ENCODE measurements at places on chromosomes 3 and 15.

DNA sequence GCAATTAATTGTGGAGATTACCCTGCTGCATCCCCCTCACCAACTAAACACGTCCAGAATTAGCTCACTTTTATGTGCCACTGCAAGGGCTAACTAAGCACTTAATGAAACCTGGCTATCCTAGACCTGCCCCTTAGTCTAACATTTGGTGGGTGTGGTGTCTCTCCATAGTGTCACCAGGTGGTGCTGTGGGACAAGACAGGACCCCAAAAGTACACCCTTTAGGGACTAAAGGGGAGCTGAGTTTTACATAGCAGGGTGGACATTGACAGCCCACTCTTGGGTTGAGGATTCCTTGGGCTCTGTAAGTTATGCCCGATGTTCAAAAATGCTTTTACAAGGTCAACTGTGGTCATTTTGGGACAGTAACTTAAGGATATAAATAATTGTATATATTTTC, 5.7 kb downstream of the DUT start:
- no peak for DNase-seq

DNA sequence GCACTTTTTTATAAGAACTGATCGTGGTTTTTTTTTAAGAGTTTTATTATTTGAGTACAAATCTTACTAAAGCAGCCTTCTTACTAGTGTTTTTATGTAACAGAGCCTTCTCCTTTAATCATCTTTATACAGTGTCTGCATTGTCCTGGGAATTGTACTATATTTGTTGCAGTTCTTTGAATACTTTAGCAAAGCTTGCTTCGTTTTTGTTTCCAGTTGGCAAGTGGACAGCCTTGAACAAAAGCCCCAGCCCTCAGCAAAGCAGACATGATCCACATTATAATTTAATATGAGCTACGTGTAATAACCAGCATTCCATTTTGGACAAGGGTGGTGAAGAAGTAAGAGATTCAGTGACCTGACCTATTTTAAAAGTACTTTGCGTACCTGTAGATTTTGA, 112.2 kb upstream of the FLNB start:
- no peak for DNase-seq

- peak; percentile 26 for DNase-seq
Measured at GRCh38 chr3:107598926-107599771, 76.4 kb downstream of the BBX start.

- no peak for DNase-seq
Measured at GRCh38 chr3:183449791-183450190, 21.4 kb upstream of the MCF2L2 start.

- no peak for DNase-seq
Measured at GRCh38 chr3:29693863-29694262, 413.0 kb downstream of the RBMS3 start.

- no peak for DNase-seq
Measured at GRCh38 chr15:88348579-88349230, 92.2 kb upstream of the NTRK3 start.

DNA sequence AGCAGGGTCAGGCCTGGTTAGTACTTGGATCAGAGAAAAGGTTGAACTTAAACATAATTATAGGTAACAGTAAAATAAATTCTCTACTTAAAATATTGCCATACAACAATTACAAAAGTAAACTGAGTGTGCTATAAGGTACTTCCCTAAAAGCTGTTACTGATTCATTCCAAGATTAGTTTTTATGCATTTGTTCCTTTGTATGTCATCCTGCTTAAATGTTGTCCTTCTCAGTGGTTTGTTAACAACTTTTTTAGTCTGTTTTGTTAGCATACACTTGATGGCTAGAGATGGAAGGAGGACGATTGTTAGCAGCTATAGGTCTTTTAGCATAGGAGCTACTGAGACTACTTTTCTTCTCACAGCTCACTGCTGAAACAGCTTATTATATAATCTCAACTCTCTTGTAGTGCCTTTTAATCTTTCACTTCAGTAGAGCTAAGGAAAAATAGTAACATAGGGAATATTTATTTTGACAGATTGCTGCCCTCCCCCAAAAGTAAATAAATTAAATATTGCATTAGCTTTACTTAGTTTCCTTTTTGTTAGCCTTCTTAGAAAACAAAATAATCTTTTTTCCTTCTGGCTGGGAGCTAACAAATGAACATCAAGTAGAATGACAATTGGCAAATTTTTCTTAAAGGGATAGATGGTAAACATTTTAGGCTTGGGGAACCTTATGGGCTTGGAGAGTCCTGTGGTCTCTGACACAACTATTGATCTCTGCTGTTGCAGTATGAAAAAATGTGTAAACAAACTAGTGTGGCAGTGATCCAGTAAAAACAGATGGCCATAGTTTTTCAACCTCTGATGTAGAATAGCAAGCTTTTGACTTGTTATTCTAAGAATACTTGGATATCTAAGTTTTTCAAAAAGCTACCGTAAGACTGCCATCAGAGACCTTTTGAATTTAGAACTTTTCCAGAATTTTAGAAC, 39.5 kb downstream of the USP8 start:
- no peak for DNase-seq

GRCh38 chr3:180409883-180410282, 192.1 kb upstream of the TTC14 start:
- no peak for DNase-seq

DNA sequence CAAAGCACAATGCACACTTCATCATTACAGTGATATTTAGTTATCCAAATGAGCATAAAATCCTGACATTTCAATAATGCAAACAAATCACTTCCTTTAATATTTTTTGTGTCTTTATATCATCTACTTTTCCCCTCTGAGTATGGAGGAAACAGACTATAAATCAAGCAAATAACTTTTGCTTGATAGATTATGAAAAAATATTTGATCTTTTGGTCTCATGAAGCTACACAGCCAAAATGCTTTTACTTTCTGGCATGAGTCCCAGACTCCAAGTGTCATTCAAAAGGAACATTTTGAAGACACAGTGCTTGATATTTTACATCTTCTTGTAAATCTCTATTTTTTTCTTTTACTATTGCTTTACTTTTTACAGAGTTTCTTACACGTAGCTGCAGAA, 215.3 kb upstream of the ROBO1 start:
- DNase-seq, result no peak

DNA sequence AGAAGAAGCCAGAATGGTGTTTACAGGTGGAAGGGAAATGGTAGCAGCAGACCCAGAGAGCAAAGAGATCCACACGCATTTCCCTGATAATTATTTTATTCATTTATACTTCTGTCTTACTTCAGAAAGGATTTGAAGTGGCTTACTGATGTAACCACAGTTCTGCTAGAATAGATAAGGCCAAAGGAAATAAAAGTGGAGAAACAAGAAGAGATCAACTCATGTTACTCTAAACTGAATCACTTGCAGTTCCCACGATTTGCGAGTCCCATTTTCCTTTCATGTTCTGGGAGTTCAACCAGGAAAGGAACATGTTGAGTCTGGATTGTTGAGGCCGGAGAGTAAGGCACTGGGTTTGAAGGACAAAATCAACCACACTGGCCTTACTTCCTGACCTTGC, 151.8 kb downstream of the MYRIP start:
- DNase-seq, result no peak

GRCh38 chr3:185988080-185988815, 50.4 kb upstream of the TRA2B start:
- no peak for DNase-seq

DNA sequence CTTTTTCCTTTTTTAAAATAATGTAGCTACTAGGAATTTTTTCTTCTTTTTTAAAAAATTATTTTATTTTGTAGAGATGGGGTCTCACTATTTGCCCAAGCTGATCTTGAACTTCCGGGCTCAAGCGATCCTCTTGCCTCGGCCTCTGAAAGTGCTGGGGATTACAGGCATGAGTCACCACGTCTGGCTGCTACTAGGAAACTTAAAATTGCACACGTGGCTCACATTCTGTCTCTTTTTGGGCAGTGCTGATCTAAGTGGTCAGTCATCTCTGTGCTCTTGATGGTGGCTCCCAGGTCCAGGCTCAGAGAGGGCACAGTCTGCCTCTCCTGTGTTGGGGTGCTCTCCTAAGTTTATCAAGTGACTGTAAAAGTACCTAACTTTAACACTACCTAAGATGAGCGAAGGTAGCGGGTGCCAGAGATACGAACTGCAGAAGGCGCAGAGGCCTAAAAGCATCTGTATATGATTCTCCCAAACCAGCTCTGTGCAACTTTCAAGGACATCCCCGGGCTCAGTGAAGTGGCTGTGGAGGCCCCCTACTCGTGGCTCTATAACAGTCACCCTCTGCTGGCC, 52.9 kb upstream of the SEC13 start:
- no peak for DNase-seq

DNA sequence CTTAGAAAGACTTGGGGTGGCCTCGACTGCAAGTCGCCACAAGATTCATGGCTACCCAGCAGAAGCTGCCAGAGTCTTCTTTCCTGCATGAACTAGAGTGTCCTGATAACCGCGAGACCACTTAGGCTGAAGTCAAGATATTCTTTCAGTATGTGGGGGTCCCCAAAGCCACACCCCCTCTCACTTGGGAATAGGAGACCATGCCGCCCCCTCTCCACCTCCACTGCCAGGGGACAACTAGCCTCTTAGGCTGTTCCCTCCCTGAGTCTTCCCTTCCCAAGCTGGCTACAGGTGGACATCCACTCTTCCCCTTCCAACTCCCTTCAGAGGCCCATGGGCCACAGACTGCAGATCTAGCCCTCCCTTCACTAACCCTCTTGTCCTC, 1.3 kb upstream of the CCDC12 start:
- DNase-seq, result no peak

DNA sequence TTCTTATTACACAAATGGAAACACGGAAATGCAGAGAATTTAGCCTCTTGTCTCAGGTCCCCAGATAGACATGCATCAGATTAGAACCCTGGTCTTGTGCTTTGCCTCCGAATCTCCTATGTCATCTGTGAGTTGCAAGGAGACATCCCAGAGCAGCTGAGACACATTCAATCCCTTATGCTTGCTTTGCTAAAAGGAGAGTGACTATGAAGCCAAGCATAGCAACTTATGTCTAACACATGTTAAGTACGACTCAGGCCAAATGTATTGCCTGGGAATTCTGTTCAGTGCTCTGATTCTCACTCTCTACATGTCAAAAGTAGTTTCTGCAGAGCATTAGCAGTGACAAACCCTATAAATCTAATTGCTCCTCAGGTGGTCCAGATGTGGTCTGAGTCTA, 30.6 kb upstream of the LRRC3B start:
- DNase-seq, result no peak

- no peak for DNase-seq
Measured at GRCh38 chr3:22704166-22704565, 499.0 kb upstream of the UBE2E2 start.

- no peak for DNase-seq
Measured at GRCh38 chr3:145266368-145266767, 894.6 kb downstream of the PLOD2 start.

DNA sequence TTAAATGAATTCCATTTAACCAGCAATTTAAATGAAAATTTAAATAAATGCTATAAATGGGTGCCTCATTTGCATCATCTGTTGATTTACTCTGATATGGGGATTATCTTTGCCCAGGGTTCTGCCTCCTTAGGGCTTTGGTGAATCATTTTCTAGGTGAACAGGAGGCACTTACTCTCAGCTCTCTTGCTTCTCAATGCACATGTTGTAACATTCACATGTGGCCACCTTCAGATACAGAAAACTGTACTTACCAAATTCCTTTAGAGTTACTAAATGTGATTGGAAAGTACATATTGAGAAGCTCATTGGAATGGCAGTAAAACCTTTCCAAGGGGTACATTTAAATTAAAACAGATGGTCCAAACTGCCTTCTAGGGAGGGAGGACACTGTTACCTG, 20.8 kb downstream of the GADL1 start:
- DNase-seq, result no peak

- DNase-seq, result no peak
Measured at GRCh38 chr3:197224034-197224444, 74.4 kb downstream of the DLG1 start.

DNA sequence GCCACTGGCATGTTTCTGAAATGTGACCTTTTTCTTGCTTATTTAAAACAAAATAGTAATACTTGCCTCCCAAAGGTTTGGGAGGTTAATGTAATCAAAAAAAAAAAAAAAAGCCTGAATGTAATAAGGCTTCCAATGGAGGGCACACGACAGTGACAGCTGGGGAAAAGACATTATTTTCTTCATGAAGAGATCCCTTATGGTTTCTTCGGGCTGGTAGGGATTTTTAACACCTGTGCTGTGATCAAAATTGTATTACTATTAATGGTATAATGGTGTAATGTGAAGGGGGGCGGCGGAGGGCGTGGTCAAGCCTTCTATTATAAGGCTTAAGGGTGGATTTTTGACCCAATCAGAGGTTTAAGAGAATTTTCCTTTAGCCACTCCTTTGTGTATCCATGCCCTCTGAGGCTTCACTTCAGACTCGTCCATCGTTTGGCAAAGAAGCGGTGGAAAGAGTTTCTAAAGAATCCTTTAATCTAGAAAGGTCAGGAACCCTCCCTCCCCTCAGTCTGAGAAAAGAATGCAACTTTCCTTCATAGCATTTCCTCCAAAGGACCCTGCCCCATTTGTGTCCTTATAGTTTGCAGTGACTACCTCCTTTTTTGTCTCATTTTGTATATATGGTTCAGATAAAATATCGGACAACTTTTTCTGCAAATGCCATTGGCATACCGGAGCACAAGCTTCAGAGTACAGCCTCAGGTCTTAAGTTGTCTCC, 89.5 kb upstream of the CHD2 start:
- no peak for DNase-seq

GRCh38 chr15:72230197-72231065, 559 bp downstream of the PKM start:
- DNase-seq, result peak; percentile 92

DNA sequence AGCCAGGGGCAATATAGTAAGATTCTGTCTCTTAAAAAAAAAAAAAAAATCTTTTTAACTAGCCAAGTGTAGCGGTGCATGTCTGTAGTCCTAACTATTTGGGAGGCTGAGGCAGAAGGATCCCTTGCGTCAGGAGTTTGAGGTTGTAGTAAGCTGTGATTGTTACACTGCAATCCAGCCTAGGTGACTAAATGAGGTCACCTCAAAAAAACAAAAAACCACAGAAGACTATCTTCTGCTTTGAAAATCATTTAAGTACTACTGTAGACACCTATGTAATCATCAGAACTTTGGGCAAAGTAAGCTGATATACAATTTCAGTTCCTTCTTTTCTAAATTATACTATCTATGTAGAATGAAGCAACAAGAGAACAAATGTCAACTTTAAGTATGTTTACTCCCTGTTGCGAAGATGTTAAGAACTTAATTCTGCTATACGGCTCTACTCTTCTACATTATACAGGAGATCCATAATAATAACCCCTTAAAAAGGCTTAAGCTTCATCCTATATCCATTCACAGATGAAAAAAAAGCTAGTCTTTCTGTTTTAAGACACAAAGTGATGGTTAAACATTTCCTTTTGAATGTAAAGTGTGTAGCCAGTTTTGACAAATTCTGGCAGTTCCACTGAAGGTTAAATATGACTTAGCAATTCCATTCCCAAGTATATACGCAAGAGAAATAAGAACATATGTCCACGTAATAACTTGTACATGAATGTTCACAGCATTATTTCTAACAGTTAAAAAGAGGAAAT, 15.2 kb downstream of the DAZL start:
- no peak for DNase-seq

DNA sequence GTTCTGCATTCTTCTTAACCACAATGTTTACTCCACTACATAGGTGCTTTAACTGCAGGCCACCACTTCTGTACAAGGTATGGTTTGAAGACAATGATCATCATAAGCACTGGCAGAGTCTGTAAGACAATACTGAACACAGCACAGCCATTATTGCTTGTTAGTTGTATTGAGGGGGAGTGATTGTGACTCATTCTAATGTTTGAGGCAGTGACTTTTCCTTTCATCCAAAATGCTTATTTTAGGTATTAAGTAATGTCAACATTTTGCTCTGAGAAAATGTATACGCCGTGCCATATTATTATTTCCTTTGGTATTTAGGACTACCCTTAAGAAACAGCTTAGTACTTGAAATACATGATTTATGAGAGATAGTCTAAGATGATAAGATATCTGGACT, 618.2 kb upstream of the ZNF717 start:
- no peak for DNase-seq
